ENCODE measurements at places on chromosomes 13 and 19.

GRCh38 chr13:114152285-114152645 is 19.8 kb upstream of the RASA3 start:
- no peak overlapping the region for H3K4me3 ChIP-seq
- no peak for DNase-seq
- peaks cover 4% of the 10 kb centered on the region for H3K4me1 ChIP-seq
- H3K36me3 ChIP-seq: no peaks in the 10 kb centered on the region
- no peak overlapping the region for H3K27ac ChIP-seq

DNA sequence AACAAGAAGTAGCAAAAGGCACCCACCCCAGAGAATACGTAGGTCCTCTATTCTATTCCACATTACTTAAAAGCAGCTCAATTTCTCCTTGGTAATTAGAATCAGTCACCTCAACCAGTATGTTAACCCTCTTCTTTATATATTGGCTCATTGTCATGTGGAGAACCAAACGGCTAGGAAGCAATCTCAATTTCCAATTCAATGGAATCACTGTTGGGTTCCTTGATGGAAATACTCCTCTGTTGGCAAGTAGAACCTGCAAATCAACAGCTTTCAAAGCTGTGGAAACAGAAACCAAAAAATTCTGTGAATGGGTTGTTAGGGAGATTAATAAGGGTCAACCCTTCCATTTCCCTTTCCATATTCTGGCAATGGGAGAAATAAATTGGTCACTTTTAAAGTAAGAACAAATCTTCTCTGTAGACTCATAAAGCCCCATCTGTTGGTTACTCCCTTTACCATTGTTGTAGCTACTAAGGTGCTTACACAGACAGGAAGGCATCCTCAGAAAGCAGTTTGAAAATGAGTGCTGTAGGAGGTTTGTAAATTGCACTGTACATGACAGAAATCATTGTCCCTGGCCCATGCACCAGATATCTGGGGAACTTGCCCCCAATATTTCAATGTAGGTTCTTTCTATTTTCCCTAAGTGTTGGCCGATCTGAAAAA is 138.6 kb upstream of the UFM1 start:
- no peak overlapping the region for H3K27ac ChIP-seq
- H3K27me3 ChIP-seq: no peaks in the 10 kb centered on the region

DNA sequence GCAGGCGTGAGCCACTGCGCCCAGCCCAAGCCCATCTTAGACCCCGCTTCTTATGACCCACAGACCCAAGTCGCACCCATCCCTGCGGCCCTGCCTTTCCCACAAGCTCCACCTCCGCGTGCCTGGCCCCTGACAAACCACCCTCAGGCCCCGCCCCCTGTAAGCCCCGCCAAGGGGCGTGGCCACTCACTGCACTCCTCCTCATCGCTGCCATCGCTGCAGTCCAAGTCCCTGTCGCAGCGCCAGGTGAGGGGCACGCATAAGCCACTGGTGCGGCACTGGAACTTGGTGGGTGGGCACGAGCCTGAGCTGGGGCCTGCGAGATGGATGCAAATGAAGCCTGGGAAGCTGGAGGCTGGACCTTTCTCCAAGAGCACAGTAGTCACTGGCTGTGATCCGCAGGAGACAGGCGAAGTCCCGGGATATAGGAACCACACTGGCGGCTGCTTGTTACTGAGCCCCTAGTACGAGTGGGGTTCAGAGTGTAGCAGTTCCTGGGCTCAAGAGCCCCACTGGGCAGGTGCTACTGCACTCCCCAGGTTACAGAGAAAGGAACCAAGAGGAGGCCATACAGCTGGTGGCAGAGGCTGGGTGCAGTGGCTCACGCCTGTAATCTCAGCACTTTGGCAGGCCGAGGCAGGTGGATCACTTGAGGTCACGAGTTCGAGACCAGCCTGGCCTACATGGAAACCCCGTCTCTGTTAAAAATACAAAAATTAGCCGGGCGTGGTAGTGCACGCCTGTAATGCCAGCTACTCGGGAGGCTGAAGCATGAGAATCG is 3.1 kb downstream of the CD320 start:
- peaks cover 38% of the 10 kb centered on the region for H3K4me1 ChIP-seq
- H3K36me3 ChIP-seq: peaks cover 21% of the 10 kb centered on the region
- DNase-seq: no peak
- H3K27me3 ChIP-seq: no peaks in the 10 kb centered on the region
- no peak overlapping the region for H3K4me3 ChIP-seq

DNA sequence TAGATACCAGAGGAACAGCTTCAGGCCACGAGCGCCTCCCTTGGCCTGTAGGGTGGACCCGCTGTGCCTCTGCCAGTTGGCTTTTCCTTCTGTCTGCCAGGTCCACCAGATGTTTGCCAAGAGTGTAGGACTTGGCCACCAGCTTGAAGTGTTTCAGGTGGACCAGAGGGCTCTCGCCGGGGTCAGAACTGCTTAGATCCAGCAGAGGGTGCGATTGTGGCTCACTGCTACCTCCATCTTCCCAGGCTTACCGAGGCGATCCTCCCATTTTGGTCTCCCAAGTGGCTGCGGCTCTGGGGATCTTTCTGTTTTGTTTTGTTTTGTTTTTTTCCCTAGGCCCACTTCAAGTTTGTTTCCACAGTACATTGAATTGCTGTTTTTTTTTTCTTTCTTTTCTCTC is 23.0 kb upstream of the ZNF730 start:
- H3K27me3 ChIP-seq: no peaks in the 10 kb centered on the region
- DNase-seq: no peak
- no peak overlapping the region for H3K27ac ChIP-seq
- H3K36me3 ChIP-seq: no peaks in the 10 kb centered on the region

DNA sequence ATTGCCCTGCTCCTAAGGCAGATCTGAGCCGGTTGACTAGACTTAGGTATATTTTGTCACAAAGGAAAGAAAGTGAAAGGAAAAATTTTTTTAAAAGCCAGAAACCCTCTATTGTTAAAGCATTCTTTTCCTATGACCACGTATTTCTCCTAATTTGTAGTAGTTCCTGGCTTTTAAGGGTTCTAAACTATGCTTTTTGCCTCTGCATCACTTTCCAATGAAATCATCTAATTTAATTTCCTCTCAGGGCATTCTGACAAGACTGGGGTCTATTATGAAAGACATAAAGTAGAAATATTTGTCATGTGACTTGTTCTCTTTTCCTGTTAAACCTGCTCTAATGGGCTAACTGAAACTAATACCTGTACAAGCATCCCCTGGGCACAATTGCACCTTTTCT is 233.0 kb upstream of the PRR20A start:
- no peaks in the 10 kb centered on the region for H3K4me1 ChIP-seq
- DNase-seq: no peak
- no peak overlapping the region for H3K27ac ChIP-seq
- no peaks in the 10 kb centered on the region for H3K27me3 ChIP-seq
- no peaks in the 10 kb centered on the region for H3K36me3 ChIP-seq
- no peak overlapping the region for H3K4me3 ChIP-seq

DNA sequence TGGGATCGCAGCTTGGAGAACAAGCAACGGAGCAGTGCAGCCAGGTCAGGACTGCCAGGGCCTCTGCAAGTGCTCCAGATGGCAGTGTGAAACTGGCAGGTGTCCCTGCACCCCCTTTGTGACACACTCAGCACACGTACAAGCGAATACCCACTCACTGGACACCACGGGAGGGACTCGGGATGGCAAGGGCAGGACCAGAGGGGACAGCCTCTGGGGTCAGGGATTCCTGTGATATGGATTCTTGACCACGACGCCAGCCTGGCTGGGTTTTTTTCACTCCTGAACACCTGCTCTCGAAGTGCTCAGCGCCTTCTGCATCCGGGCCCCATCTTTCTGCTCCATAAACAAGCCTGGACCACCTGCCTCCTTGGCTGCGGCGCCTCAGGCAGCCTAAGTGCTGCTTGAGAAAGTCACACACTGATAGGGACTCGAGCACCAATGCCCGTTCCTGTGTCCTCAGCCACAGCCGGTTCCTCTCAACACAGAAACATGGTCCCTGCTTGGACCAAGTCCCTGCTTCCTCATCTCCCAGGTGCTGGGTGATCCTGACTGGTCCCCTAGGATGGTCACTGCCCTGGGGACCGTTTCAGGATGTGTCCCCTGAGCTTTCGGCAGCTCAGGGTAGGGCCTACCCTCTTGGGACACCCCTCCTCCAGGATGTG is 22.0 kb downstream of the ELAVL1 start:
- DNase-seq: no peak
- H3K36me3 ChIP-seq: peaks cover 38% of the 10 kb centered on the region
- peaks cover 49% of the 10 kb centered on the region for H3K4me1 ChIP-seq
- H3K4me3 ChIP-seq: no peak overlapping the region

DNA sequence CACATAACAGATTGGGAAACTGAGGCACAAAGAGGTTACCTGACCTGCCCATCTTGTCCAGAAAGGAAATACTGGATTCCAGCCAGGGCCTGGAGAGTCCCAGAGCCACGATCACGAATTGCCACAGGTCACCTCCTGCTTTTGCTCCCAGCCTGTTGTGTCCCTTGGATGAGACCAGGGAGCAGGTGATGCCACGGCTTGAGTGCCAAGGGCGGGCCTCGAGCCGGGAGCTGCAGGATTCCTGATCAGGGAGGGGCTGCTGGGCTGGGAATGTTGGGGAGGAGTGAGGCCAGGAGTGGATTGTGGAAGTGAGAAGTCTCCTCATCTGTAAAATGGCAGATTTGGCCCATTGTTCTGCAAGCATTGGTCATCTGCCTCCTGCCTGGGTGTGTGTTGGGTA is 29.4 kb downstream of the DNM2 start:
- no peaks in the 10 kb centered on the region for H3K36me3 ChIP-seq
- no peak for DNase-seq
- H3K27ac ChIP-seq: no peak overlapping the region
- no peaks in the 10 kb centered on the region for H3K27me3 ChIP-seq
- H3K4me1 ChIP-seq: peaks cover 74% of the 10 kb centered on the region
- no peak overlapping the region for H3K4me3 ChIP-seq

All from esophagus muscularis mucosa (tissue), 4 donors.